ENCODE measurements at places on chromosomes 7 and 10.

- no peak for DNase-seq
Measured at GRCh38 chr7:28510026-28510369, 97.7 kb downstream of the CREB5 start.

- DNase-seq, result peak; percentile 85
Measured at GRCh38 chr10:3426190-3426845, 253.7 kb upstream of the PITRM1 start.

- DNase-seq, result peak; percentile 60
Measured at GRCh38 chr7:100694098-100694745, at the start of gene GIGYF1. Gene GIGYF1 (minus strand): TSS chr7:100694250. CDS start chr7:100688238, 6,012 bp downstream.

DNA sequence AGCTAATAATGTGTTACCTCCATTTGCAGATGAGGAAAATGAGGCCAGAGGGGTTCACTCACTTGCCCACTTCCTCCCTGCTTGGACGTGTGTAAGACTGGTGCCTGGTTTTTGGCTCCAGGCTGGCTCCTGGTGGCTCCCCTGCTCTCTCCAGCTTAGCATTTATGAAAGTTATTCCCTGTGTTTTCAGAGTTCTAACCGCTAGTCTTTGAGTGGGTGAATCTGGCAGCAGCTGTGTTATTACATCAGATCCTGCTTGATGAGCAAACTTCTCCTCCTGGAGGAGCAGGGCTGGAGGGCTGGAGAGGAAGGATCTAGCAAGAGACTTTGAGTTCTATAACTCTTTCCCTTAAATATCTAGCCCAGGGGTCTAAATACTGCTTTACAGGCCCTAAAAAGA, 80.9 kb upstream of the AGBL3 start:
- peak; percentile 88 for DNase-seq

DNA sequence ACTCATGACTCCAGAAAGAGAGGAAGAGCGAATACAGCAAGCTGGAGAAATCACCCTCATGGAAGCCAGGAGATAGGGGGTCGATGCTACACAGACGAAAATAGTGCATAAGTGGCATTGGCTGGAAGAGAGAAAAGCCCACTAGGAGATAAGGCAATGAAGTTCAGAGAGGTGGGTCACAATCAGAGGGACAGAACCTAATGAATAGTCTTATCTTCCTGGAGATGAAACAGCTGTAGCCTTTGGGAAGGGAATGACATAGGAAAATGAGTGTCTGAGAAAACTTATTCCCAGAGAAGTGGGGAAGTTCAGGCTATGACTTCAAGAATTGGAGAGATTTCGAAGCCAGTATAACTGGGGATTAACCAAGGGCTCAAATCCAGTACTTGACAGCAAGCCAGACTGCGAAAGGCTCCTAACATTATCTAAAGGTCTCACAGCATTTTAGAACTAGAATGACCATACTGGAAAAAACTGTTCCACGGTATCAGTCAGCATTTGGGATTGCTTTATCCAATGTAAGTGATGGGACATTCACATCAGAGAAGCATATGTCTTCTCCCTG, 211.1 kb downstream of the ZNF365 start:
- no peak for DNase-seq

DNA sequence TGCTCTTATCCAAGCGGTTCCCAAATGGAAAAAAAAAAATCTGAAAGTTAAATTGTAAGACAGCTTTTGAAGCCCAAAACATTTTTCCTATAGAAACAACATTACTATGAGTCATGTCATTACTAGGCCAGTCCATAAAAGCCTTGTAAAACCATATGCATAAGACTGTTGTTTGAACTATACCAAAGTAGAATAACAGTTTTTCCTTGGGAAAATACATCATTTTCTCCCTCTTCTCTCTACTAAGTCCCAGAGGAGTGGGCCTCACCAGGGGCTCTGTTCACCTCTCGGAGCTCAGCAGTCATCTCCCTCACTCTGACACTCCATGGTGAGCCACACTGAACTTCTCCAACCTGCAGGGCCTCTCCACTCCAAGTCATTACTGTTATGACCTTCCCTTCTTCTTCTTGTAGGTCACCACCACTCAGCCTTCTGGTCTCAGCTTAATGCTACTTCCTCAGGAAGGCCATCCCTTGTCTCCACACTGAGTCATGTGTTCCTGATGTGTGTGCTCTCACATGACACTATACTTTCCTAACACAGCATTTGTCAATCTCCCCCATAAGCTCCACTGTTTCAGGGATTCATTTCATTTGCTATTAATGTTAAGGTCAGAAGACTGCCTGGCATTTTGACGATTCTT, 32.5 kb downstream of the ZNF438 start:
- peak; percentile 69 for DNase-seq

DNA sequence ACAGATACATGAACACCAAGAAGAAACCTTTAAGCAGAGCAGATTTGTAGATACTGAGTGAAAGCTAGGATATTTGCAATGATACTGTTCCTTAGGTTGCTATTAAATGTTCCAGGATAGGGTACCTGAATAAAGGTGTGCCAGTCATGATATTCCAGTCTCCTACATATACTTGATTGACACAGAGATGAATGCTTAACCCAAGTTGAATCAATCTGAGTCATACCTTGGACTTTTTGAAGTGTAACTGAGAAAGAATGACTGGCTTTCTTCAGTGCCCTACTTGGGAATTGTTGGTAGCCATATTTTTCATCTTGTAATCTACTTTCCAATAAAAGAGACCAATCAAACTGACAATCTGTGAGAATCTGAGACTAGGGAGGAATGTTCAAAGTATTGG, 805.7 kb upstream of the GHITM start:
- DNase-seq, result no peak

GRCh38 chr7:129676017-129676897, 64.7 kb downstream of the NRF1 start:
- DNase-seq, result no peak

DNA sequence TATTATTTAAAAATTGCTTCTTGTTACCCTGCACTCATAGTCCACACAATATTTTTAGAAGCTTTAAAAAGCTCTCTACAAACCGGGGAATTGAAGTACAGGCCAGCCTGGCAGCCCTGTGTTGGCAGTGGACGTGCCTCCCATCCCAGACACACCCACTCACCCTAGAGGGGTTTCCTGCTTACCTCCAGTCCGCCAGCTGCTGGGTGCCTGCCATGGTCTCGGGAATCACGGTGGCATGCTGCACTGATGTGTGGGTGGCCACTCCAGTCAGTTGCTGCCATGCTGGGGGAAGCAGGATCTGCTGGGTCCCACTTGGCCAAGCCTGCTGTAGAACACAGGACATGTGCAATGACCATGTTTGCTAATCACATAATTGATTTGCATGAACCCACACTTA, 80.4 kb downstream of the CLEC2L start:
- no peak for DNase-seq

- DNase-seq, result no peak
Measured at GRCh38 chr7:79406371-79406770, 47.1 kb downstream of the MAGI2 start.

DNA sequence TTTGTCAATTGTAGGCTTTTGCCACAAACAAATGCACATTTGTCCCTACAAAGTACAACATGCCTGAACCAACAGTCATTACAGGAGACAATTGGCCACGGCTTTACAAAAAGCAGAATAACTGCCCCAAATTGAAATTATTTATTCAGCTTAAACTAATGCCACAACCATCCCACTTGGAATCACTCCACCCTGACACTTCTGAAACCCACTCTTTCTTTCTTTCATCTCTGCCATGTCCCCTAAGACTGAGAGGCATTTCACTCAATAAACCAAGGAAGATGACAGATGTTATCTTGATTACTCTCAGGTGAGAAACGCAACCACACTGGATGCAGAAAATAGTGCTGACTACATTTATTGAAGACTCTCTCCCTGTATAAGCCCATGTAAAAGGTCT, 2.6 kb upstream of the NPM3 start:
- DNase-seq, result no peak

DNA sequence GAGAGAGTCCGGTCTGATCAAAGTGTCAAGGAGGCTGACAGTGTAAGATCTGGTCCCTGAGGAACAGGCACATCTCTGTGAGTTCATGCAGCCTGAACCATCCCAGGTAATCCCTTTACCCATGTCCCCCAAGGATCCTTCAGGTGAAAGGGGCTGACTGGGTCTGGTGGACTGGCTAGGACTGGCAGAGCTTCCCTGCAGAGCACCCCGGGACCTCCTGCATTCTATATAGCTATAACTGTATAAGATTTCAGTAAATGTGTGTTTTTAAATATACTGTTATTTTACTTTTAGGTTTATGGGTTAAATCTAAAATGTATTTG, 246.8 kb downstream of the ELMO1 start:
- DNase-seq, result no peak

DNA sequence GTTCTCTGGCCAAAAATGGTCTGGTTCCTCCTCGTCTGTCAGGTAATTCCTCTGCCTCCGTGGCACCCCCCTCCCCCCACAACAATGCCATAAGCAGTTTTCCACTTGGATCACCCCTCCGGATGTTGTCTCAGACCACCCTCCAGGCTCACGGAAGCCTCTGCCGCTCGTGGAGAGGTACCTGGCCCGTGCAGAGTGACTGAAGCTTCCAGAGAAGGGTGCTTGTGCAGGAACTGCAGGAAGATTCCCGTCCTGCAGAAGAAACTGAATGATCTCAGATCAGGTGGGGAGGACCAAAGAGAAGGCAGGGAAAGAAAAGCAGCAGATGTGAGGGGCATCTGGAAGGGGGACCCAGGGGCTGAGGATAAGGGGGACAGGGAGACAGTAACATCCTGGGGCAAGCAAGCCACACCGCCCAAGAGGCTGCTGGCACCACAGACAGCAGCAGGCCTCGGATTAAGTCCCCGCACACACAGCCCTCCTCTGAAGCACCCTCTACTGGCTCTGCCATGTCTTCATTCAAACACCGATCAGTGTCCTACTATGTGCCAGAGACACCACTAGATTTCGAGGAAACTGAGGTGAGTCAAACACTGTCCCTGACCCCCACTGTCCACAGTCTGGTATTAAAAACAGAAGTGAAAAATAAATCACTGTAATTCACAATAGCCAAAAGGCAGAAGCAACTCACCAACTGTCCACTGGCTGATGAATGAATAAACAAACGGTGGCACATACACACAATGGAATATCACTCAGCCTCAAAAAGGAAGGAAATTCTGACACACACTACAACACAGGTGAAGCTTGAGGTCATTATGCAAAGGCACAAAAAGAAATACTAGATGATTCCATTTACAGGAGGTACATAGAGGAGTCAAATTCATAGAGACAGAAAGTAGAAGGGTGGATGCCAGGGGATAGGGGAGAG, 26.4 kb downstream of the KIAA1549 start:
- no peak for DNase-seq

GRCh38 chr7:121504482-121504881, 108.4 kb upstream of the FAM3C start:
- DNase-seq, result peak; percentile 86

DNA sequence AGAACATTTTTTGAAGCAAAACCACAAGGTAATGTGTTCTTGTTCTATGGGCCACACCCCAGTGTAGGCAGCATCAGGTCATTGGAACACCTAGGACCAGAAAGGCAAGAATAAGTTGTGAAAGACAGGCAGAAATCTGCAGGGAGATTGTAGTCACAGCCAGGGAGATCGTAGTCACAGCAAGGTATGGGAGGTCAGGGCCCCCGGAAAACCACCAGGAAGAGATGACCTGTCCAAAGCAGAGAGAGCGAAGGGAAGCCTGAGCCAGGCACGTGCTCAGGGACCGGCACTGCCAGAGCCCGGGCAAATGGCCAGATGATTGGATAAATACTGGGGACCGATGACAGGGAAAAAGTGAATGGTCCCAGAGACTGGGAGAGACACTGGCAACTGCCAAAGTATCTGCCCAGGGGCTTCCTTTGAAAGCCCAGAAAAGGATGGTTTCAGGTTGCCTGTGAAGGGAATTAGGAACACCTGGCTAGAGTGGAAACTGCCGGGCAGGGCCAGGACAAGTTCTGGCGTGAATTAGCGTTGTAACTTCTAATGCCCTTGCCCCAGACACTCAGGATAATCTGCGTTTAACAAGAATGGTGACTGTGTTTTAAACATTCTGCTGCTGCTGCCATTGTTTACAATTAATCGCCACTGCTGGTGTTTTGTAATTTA, 3.9 kb upstream of the NOBOX start:
- DNase-seq, result peak; percentile 7

DNA sequence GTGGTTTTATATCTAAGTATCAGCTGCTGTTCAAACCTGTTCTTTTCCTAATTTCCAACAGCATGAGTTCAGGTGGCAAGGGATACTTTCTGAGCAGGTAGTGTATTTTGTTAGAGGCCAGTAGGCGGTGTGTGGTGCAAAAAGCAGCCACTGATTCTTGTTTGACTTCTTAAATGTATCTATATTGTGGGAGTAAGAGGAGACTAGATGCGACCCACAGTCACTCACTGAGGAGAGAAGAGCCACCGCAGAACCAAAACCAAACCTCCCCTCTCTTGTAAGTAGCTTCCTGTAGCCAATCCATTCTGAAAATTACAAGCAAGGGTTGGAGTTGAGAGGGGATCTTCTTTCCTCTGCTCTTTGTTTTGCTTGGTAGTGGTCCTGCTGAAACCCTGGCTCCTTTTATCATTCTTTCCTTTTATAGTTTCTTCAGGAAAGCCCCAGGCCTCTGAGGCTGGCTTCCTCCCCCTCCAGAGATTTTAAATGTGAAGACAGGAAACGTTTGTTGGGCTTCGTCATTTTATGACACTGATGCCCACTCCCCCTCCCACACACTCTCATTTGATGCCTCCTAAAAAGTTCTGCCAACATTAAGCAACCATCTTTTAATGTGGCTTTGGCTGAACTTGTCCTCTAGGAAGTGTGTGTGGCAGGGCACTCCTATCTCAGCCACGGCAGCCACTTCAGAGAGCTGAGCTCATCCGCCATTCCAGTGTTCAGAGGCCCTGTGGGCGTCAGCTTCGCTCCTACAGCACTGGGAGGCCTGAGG, 566.0 kb downstream of the SUGCT start:
- DNase-seq, result peak; percentile 36

GRCh38 chr7:79822620-79823240, 311.9 kb upstream of the GNAI1 start:
- no peak for DNase-seq

DNA sequence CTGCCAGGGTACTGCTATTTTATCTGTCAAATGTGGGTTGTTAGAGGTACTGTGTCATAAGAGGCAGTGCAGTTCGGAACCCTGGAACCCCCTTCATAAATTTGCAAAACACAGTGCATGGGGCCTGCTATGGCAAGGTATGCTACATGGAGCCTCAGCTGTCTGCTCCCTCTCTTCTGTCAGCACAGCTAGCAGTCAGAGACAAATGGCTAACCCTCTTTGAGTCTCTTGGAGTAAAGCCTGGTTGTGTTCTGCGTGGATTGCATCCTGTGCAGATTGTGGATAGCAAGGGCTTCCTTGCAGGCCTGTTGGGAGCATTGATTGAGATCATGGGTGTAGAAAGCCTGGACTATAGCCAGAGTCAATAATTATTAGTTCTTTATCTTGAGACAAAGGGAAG, 397.8 kb downstream of the AUTS2 start:
- DNase-seq, result no peak

DNA sequence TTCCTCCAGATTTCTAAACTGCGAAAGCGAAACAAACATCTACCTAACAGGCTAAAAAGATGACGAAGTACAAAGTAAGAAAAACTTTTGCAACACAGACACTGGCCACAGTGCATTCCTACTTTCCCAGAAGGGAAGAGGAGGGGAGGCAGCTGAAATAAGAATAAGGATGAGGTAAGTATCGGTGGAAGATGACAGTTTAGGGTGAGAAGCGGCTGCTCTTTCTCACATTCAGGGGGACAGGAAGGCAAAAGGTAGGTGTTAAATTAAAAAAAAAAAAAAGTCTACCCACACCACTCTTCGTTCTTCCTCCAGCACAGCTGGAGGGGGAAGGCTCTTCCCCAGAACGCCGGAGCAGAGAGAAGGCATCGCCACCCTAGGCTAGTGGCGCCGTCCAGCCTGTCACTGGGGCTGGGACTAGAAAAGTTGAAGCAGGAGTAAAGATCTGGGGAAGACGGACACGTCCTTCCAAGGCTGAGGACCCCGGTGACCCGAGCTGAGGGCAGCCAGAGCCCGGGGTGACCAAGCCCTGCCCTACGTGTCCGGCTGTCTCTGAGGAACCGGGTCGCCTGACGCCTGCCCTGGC, 846 bp downstream of the DNAJC1 start:
- DNase-seq, result peak; percentile 52

Data from EL (cell line).